GM13976 (cell line): ENCODE measurements at places on chromosomes 5 and 9.

- peak; percentile 14 for DNase-seq
These were observed 20.7 kb upstream of the LPCAT1 start for GRCh38 chr5:1544294-1544961.

- DNase-seq = no peak
These were observed 221.0 kb downstream of the ESM1 start for GRCh38 chr5:54764102-54765090.

DNA sequence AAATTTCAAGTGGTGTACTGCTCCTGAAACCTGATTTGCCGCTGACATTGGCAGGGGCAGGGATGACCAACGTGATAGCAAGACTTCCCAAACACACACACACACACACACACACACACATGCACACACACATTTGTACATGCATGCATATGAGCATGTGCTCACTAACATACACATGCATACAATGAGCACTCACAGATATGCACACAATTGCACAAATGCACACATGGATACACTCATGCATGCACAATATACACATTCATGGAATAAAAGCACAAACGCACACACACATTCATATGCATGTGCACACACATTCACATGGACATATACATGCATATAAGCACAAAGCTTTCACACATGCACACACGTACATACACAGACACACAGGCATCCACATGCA, 181.2 kb upstream of the ZNF618 start:
- no peak for DNase-seq

DNA sequence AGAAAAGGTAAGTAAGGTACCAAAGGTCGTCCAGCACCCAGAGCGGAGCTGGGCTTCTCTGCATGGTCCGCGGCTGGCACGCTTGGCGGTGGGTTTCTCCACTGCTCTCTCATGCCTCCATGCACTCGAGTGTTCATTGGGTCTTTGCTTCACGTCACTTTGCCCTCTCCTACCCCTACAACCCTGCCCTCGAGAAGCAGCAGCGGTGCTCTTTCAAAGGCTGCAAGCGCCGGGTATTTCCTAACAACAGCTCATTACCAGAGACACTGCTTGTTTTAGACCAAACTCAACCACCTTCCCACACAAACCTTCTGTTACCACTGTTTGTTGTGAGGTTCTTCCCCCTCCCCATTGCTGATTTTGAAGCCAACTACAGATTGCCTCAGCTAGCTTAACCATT, 21.5 kb upstream of the ZBTB34 start:
- peak; percentile 76 for DNase-seq

DNA sequence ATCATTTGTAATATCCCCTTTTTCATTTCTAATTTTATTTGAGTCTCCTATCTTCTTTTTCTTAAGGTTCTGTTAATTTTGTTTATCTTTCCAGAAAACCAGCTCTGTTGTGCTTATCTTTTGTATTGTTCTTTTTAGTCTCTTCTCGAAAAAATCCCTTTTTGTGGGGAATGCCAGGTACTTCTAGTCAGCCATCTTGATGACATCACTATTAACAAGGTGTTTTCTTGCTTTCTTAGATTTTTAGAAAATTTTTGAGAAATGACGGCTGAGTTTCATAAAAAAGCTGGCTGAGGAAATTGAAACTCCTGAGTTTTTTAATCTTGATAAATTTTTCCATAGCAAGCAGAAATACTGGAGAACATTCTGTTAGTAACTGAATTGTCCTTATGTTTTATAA, 10.7 kb downstream of the RNF180 start:
- DNase-seq = no peak

DNA sequence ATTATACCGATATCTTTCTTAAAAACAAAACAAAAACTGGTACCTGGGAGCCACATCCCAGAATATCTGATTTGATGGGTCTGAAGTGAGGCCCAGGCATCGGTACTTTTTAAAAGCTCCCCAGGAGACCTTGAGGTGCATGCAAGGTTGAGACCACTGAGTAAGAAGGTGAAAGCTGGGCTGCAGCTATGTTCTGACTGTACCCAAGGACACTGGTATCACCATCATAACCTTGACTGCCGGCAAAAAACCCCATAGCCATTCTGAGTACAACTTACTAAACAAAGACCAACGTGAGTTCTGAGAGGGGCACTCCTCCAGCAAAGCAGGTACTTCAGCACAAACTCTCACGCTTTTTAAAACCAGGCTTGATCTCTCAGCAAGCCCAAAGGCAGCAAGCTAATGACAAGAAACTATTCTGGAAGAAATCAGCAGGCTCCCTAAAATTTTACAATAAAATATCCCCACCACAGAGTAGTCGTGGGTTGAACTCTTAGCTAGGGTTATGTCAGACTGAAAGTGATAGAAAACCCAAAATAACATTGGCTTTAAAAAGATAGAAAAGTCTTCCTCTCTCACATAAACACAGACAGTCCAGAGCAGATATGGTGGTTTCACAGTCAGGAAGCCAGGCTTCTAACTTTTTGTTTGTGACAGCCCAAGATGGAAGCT, 263.9 kb downstream of the SAXO1 start:
- no peak for DNase-seq

DNA sequence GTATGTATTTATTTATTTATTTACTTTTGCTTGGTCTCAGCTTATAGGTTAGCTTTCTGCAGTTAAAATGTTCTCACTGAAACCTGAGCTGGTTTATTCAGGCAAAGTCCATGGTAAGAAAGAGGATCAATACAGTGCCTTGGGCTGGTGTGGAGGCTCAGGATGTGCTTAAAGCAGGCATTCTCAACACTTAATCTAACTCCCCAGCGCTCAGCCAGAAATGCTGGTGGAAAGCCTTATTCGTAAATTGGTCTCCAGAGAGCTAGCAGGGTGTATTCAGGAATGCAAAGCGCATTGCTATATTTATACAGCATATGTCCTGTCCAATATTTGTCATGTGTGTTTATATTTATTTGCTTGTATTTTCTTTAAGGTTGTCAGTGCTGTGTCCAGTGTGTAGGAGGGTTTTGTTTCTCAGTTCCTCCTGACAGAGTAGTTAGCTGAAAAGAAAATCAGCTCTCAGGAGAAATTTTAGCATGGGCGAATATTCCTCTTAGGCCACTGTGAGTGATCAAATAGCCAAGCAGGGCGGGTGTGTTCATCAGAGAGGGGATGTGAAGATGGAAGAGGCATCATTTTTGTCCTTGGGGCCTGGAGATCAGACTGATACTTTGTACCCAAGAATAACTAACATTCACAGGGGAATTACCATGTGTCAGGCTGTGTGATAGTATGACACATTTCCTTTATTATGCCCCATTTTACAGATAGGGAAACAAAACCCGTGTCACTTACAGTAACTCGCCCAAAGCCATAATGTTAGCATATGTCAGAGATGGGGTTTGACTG, 65.8 kb downstream of the DOCK2 start:
- peak; percentile 50 for DNase-seq

DNA sequence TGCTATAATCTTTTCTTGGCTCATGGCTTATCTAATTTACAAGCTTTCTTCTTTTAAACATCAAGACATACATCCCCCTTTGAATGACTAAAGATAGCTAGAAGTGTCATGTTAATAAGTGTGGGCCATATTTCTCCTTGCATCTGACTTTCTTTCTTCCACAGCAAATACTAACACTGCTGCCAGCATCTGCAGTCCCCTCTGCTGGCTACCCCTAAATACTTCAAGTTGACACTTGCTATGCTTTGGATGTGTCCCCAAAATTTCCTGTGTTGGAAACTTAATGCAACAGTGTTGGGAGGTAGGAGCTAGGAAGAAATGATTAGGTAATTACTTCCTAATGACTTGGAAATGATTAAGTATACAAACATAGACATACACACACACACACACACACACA, 459.0 kb upstream of the ST8SIA4 start:
- no peak for DNase-seq

DNA sequence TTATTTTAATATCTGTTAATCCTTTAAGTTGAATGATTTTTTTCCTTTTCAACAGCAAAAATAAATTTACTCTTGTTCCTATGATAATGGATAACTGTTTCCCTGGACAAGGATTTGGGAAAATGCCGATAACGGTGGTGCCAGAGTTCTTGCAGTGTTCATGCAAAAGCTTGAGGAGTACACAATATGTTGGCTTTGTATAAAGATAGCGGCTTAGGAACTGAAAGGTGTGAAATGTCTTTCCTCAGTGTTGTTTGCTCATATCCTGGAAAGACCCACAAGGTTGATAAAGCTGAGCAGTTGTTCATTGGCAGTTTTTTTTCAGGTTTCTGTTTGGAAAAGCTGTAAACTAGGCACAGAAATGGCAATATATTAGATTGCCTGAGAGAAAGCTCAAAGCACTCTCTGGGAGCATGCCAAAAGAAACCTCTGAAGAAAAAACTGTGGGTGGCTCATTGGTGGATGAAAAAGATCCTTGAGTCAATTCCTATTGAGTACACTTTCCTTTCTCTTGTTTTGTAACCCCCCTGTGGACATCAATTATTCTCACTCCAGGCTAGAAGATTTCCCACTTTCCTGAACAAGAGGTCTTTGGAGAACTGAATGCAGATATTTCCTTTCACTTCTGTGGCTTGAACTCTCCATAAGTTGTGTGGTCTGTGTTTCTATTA, 117.2 kb upstream of the RGMB start:
- DNase-seq = no peak

DNA sequence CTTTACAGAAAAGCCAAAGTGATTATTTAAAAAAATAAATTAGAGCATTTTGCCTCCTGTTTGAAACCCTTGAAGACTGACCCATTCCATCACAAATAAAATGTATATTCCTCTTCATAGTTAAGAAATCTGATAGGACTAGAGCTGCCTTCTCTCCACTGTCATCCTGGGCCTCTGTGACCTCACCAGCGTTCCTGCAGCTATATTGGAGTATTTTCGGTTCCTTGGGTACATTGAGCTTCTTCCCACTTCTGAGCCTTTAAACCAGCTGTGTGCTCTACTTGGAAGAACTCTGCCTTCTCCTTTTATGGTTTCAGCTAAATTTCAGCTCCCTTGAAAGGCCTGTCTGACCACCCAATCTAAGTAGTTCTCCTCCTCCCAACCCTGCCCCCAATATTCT, 99.1 kb upstream of the ABCA1 start:
- DNase-seq = no peak

- no peak for DNase-seq
These were observed 42.8 kb downstream of the TIMD4 start for GRCh38 chr5:156920042-156920860.

DNA sequence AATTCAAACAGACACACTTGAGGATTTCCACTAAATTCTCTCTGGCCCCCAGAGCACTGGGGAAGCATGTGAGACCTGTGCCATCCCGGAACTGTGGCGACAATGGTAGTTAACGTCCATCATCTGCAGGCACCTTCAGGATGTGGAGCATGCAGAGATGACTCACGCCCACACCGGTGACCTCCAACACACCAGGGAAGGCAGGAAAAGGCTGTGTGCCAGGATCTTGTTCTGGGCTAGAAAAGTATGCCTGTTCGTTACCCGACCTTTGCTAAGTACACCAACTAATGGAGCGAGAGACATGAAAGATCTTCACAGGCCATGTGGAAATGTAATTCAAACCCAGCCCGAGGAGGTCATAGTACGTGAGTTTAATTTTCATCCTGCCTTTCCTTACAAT, 208.8 kb downstream of the MELK start:
- DNase-seq = no peak

DNA sequence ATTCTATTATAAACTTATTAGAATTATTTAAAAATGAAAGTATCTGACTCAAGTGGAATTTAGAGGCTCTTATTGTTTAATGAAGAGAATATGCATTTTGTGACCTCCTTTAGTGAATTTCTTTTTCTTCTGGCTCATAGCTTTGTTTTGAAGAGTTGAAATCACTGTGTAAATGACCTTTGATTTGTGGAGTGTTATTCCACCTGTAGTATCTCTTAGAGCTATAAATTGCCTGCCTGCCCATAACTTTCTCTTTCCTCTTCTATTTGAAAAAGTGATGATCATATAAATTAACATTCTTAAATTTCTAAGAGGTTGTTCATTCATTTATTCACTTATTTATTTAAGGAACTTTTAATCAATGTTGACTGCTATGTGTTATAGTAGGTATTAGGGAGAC, 16.1 kb downstream of the CSNK1G3 start:
- DNase-seq = no peak

DNA sequence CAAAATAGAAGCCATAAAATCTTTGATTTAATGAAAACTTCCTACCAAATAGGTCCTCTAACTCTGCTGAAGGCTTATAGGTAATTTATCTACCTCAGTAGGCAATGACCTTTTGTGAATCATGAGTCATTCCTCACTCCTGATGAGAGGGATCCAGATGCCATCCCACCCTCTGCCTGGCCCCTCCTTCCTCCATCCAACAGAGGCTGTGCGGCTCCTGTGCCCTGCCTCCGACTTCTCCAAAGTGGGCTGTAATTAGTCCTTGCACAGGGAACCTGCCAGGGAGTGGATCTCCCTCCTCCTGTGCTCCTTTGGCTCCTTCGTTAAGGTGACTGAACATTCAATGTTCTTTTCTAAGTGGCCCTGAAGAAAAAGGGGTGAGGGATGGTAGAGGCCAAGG, 213.9 kb upstream of the TBCA start:
- DNase-seq = no peak

- no peak for DNase-seq
These were observed 152.5 kb downstream of the INSYN2B start for GRCh38 chr5:169827769-169828168.

GRCh38 chr5:107376546-107377276, 294.0 kb downstream of the EFNA5 start:
- no peak for DNase-seq

DNA sequence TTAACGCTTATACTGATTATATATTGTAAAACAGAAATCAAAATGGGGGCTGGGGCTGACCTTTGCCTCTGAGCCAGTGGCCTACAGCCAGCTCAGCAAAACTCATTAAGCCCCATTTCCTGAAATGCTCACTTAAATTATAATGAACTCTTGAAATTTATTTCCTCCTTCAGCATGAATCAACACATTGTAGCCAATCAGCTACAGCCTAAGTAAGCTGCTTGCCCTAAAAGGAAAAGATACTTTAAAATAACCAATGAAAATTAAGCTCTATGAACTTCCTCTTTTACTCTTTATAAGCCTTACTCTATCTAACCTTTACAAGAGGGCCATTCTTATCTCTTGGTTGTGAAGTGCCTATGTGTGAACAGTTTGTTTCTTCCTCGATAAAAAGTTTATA, 33.5 kb upstream of the SUB1 start:
- DNase-seq = no peak

- no peak for DNase-seq
These were observed 183.4 kb downstream of the GAPVD1 start for GRCh38 chr9:125444956-125445506.

- peak; percentile 60 for DNase-seq
These were observed 17.5 kb downstream of the VLDLR start for GRCh38 chr9:2638871-2639673.

DNA sequence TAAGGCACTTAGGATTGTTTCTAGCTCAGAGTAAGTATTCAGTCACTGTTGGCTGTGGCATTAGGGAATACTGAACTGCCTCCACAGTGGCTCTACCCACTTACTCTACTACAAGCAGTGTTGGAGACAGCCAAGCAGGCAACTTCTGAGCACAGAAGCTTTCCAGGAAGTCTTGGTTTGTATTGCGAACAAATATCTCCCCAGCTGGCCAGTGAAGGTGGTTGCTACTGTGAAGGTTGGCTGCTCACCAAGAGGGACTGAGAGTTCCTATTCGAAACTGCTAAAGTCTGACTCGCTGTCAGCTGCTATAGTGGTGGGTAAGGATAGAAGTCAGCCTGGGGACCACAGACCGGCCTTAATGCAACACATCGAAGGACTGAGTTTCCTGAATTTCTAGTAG, 319.1 kb downstream of the KIF4B start:
- DNase-seq = no peak
